NCI-H226 (cell line): ENCODE measurements at places on chromosomes 1 and 21.

- DNase-seq: peak; percentile 93
Measured at GRCh38 chr1:243718893-243719292, 131.2 kb downstream of the AKT3 start.

- no peak for DNase-seq
Measured at GRCh38 chr21:41677671-41678015, 89.2 kb downstream of the RIPK4 start.

DNA sequence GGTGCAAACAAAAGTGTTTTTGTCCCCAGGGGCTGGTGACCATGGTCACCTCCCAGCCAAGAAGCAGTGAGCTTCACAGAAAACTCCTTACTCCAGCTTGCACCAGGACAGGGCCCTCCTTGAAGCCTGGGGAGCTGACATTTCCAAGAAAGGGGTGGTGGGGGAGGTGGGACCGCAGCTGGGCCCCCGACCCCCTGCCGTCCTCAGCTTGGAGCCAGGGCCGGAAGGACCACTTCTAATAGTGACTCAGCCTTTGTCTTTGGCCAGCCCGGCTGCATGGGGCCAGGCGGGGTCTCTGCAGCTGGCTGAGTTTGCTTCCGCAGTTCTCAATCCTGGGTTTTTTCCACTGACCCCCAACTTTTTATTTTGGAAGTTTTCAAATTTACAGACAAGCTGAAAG is 136.5 kb upstream of the POU3F1 start:
- DNase-seq: no peak

GRCh38 chr1:39965044-39965443 is 10.1 kb downstream of the MFSD2A start:
- DNase-seq: no peak

- DNase-seq: no peak
Measured at GRCh38 chr1:199784138-199784895, 243.2 kb upstream of the NR5A2 start.

DNA sequence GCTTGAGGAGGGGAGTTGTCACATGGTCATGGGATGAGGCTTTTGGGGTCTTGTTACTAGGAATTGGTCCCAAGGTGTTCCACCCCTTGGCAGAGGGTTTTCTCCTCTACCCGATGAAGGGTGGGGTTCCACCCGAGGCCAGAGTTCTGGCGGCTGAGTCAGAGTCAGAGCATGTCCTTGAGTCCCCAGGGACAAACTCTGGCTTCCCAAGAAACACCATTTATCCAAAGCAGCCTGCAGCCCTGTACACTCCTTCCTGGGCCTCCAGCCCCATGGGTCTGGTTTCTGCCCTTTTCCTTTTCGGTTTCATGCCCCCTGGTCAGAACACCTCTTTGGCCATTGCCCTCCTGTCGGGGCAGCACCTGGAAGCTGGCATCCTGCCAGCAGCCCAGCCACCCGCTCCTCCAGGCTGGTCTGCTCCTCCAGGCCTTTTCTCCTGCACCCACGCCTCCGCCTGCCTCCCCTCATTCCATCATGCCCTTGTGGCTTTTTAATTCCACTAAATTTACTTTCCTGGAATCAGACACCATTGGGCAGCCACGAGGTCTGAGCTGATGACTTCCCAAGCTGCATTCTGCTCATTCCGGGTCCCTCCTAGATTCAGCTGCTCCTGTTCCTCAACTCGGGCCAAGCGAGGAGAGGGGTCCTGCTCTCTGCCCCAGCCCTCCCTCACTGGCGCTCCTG is 301.7 kb upstream of the VAMP3 start:
- DNase-seq: no peak

DNA sequence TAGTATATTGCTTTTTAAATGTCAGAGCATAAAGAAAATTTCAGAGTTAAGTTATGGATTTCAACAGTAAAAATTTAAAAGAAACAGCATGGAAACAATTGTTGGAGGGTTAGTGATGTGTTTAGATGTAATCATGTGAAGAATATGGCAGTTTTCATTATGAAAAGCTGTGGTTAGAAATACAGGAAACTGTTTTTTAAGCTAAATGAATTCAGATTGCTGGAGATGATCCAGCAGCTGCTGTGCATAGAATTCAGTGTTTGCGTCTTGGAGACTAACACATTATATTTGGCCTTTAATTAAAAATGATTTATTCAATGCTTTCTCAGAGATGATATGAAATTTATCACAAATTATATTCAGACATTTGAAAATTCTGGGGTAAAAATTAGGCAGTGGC is 273.6 kb upstream of the LRRC7 start:
- no peak for DNase-seq

GRCh38 chr1:180540697-180541594 is 17.8 kb upstream of the OVAAL start:
- DNase-seq: no peak

DNA sequence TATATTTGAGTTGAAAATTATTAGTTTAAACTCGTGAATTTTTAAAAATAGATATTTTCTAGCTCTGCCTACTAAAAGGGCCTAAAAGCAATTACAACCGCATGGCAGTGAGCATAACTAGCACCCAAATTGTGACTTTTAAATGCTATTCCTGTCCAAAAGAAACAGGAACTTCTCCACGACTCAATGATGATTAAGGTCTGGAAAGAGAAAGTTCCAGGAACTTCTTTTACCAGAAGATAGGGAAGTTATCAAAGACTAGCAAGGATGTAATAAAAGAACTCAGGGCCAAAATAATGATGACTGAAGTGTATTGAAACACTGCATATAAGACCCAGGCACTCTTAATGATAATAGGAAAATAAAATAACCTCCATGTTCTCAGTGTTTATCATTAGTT is 313.0 kb downstream of the PLPP3 start:
- DNase-seq: no peak

GRCh38 chr1:151036356-151036755 is at the start of gene BNIPL:
Gene BNIPL (plus strand): TSS chr1:151036586. CDS start chr1:151036726, 140 bp downstream.
- no peak for DNase-seq

GRCh38 chr1:38028105-38028591 is 15.6 kb downstream of the UTP11 start:
- no peak for DNase-seq

GRCh38 chr1:212613440-212614335 is 5.1 kb downstream of the ATF3 start:
- no peak for DNase-seq

- no peak for DNase-seq
Measured at GRCh38 chr1:220910021-220910420, 30.8 kb downstream of the HLX start.

- peak; percentile 44 for DNase-seq
Measured at GRCh38 chr1:241608379-241609033, 31.7 kb downstream of the CHML start.

- no peak for DNase-seq
Measured at GRCh38 chr1:53134042-53134485, 8.4 kb downstream of the SLC1A7 start.

DNA sequence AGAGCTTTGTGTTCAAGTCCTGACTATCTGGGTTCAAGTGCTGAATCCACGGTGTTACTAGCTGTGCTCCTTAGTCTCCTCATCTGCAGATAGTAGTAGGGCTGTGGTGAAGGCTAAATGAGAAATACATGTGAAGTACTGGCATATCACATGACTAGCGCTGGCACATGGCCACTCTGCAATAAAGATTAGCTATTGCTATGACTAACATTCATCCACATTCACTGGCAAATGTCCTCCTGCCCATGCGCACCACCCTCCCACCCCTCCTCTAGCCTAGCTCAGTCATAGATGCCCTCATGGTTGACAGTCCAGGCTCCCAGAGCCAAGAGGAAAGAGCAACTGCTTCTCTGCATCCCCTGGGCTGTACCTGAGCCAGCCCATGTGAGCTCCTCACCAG is 8.5 kb upstream of the COL8A2 start:
- peak; percentile 88 for DNase-seq

- no peak for DNase-seq
Measured at GRCh38 chr21:38774152-38774551, 31.6 kb upstream of the ETS2 start.

DNA sequence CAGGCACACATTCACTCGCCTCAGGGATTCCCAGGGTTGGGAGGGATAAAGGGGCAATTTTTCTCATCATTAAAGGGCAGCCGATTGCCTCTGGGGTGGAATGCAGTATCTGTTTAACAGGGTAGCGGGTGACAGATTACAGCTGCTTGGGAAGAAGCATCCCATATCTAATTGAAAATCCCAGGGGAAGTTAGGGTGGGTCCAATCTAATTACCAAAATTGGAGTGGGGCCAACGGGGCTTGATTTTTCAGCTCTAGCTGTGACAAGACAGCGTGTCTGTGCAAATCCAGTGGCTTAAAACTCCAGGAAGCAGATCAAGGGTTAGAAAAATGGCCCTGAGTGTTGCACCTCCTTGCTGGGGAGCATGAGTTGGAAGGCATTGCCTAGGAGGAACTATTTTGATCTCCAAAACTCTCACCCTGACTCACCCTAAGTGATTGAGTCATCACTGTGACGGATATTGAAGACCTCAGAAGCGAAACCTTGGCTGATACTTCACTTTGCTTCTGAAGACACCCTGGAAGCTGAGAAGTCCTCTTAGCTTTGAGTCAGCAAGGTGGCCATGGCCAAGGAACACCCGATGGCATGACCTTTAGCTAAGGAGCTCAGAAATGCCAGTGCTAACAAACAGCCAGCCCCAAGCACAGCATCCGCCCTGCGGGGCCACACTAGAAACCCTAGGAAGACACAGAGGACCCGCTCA is 46.0 kb downstream of the GRHL3 start:
- DNase-seq: peak; percentile 82

GRCh38 chr1:150234566-150235293 is 1.2 kb downstream of the ANP32E start:
- peak; percentile 40 for DNase-seq

DNA sequence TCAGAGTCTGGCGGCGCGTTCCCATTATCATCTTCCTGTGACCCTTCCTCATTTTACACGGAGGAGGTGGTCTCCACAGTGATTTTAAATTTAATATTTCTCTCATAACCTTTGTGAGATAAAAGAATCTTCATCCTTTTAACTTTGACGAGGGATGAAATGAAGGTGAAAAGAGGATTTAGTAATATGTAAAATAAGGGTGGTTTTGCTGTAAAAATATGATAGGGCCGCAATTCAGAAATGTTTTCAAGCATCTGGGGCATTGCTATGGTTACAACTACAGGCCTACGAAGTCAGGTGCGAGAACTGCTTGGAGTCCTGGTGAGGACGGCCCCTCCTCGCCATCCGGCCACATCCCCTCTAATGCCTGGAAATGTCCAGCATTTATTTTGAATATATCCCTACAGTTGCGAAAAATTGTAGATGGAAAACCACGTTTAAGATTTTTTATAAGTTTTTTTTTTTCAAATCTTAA is 422 bp upstream of the RSBN1 start:
- no peak for DNase-seq

- no peak for DNase-seq
Measured at GRCh38 chr1:226512076-226512728, 36.4 kb upstream of the STUM start.

DNA sequence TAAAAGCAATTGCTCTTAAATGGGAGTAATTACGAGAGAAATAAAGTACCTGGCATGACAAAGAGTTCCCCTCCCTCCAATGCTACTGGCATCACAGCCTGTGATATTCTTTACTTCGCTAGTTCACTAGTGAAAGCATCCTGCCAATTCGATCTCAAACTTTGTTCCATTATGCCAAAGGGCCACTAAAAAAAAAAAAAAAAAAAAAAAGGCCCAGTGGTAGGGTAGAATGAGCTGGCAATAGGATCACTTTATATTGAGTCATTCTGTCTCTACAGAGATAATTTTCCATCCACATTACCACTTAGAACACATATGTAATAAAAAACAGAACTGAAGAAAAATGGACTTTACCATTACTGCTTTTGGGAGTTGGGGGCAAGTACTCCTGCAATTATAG is 11.2 kb downstream of the PUM1 start:
- DNase-seq: peak; percentile 5

- DNase-seq: no peak
Measured at GRCh38 chr1:56142301-56142700, 437.1 kb downstream of the PLPP3 start.

DNA sequence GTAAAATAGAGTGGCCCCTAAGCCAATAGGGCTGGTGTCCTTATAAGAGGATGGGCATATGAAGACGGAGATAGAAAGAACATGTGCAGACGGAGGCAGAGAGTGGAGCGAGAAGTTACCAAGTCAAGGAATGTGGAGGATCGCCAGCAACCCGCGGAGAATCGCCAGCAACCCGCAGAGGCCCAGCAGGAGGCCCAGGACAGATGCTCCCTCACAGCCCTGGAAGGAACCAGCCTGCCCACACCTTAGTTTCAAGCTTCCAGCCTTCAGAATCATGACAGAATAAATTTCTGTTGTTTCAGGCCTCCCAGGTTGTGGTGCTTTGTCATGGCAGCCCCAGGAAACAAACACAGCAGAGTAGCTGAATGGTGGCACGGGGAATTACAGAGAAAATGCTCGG is 9.6 kb downstream of the CLDN14 start:
- DNase-seq: no peak

- DNase-seq: peak; percentile 79
Measured at GRCh38 chr1:15141935-15142539, 11.5 kb upstream of the TMEM51 start.

DNA sequence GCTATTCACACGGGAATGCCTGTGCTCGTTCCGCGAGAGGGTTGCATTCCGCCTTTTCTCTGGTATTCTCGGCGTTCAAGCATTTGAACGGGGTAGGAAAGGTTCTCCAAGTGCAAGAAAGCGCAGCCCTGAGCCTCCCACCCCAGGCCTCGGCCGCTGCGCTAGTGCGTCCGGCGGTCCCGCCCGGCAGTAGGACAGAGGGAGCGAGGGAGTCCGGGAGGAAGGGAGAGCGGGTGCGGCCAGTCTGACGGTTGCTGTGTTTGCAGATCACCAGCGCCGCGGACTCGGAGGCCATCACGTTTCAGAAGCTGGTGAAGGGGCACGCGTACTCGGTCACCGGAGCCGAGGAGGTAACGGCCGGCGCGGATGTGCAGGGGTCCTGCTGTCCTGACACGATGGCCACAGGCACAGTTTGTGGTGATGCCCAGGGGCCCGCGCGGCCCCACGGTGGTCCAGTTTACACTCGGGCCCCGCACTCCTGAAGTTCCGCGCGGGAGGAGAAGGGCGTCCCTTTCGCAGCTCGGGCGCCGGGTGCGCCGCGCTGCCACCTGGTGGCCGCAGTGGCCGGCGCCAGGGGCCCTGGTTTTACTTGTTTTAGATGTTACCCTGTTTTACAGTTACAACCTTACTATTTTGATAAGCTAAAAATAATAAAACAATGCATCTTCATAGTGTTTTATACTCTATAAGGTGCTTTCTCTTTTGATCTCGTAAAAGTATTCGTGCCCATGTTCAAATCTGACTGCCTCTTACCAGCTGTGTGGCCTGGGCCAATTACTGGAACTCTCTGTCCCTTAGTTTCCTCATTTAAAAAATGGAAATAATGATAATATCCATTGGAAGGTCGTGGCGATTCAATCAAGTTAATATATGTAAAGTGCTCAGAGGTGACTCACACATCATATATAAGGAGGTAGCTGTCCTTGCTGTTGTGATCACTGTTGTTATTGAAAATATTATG is 36.7 kb downstream of the CAPN2 start:
- no peak for DNase-seq
